ENCODE measurements at places on chromosomes 7 and 10. TPM values are rescaled to one million over a fixed set of nuclear protein-coding genes. Genes with fewer than 3 reads are reported as not detected.

IL6 gene
- 2.2 TPM for total RNA-seq

NCF1 gene
- 0.62 TPM for total RNA-seq

DNA sequence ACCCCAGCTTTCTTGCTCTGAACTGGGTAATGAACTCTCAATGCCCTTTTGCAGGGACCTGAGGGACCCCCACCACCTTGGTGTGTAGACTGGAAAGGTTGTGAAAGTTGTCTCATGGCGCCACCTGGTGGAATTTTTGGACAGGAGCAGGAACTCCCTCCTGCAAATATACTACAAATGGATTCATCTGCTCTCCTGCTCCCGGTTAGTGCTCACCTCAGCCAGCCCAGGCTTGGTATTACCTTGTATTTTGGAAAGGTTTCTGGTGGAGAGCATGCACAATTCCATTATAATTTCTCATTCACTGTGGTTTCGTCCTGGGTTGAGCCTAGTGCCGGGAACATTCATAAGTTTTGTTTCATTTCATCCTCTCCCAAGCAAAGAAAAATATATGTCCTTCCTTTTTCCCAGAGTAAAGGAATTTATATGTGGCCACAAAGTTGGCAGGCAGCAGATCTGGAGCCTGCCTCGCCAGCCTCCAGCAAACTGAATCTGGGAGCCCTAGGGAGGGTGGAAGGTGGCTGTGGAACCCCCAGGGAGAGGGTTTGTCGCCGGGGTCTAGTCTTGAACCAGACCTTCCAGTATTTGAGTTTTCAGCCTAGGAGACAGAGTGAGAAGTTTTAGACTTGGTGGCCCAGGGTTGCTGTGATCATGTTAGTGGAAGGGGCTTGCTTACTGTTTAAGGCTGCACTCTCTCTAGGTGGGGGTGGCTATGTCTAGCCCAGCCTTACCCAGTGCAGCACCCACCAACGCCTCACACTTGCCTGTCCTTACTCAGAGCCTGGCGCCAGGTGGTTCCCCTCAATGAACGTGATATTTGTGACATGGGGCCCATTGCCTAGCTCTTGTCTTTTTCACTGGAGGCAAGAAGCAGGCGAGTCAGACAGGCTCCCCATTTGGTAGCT, 9.5 kb downstream of the FAM241B start:
- DNase-seq, result peak; percentile 76

DNA sequence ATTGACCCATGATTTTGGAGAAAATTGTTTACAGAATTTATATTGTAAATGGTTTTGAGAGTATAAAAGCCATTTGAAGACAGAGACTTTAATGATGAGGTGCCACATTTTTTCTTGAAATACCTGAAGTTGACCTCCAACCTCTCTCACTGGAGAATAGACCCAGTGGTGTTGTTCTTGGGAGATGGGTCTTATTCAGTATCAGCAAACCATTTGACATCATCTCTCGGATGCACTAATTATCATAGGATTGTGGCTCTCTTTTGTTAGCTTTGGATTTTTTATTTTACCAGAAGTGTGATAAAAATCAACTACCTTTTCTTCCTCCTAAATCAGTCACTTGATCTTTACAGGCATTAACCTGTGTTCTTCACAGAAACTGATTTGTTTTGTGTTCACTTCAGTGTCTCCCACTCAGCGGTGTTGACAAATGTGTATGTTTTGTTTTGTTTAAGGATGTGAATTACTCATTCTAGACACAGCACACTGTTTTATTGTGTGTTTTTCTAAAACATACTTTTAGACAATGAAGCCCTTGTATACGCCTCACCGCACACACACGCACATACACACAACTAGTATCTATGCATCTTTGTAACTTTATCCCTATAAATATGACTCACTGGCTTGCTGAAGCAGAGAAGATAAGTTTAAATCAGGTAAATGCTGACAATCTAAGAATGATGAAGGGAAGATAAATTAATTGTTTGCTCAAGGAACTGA, 455.6 kb downstream of the INHBA start:
- DNase-seq, result no peak

DNA sequence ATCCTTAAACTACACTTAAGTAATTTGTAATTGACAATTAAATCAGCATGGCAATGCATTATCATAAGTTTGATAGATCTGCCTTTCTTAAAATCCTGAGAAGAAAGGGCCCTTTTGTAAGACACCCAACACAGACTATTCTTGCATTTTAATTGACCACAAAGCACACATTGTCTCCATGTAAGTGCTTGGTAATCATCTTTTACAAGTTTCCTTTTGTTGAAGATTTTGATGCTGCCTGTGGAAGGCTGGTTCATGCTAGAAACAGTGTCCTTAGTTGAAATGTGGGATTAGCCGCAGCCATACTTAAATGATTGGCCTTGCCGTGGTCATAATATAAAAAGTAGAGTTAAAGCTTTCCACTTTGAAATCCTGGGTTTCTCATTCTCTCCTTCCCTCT, 32.3 kb upstream of the CELF2 start:
- no peak for DNase-seq

DNA sequence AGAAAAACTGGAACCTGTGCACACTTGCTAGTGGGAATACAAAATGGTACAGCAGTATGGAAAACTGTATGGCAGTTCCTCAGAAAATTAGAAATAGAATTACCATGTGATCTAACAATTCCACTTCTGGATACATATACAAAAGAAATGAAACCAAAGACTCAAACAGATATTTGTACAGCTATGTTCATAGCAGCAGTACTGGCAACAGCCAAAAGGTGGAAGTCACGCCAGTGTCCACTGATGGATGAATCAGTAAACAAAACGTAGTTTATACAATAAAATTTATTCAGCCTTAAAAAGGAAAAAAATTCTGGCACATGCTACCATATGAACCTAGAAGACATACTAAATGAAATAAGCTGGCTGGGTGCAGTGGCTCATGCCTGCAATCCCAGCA, 23.0 kb downstream of the IDE start:
- no peak for DNase-seq

Data from activated CD4-positive, alpha-beta memory T cell treated with anti-CD3 and anti-CD28 coated beads for 36 hours (primary cell).